CD4-positive, alpha-beta memory T cell (primary cell): ENCODE measurements at places on chromosomes 11 and 22. TPM values are rescaled to one million over a fixed set of nuclear protein-coding genes. Genes with fewer than 3 reads are reported as not detected.

The TBC1D10A gene
- 60.6 TPM for polyA plus RNA-seq

The TFIP11 gene
- 22.2 TPM for polyA plus RNA-seq

The SMIM35 gene
- polyA plus RNA-seq: 0.21 TPM

The GPHA2 gene
- not detected for polyA plus RNA-seq
